ENCODE measurements at places on chromosomes 1 and 21.

DNA sequence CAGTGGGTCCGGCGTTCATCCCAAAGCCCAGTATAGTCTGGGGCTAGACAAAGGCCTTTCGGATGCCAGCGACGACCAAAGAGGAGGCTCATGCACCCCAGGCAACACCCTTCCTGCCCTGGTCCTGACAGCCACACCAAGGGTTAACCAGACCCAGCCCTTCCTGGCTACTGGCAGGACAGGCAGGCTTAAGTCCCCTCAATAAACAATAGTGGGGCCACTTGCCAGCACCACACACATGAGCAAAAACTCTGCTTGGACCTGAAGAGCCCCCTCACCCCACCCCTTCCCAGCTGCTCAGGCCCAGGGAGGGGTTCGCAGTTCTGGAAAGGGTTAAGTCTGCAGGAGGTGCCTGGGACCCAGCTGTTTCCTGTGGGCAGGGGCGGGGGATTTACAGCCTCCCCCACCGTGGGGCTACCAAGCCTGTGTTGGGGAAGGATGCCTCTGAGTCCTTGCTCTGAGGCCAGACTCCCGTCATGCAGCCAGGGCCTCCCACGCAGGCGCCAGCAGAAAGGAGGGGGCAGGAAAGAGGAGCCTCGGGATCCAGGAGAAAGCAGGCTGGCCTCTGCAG, 18.2 kb downstream of the PHLDA3 start:
- no peak for DNase-seq

DNA sequence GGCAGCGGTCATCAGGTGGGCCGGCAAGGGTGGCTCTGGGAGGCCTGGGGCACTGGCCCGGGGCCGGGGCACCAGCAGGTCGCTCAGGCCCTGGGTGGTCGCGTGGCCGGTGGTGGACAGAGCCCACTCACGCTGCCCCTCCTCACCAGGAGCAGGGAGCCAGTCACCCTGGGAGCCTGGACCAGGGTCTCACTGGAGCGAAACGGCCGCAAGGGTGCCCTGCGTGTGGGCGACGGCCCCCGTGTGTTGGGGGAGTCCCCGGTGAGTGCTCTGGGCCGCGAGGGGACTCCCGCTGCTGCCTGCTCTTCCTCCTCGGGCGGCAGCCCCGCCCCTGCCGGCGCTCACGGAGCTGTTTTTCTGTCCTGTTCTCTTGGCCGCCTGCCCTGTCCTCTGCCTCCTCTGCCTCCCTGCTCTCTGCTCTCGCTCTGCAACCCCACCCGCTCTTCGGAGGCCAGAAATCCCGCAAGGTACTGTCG, 23.5 kb downstream of the RNF223 start:
- DNase-seq, result no peak

DNA sequence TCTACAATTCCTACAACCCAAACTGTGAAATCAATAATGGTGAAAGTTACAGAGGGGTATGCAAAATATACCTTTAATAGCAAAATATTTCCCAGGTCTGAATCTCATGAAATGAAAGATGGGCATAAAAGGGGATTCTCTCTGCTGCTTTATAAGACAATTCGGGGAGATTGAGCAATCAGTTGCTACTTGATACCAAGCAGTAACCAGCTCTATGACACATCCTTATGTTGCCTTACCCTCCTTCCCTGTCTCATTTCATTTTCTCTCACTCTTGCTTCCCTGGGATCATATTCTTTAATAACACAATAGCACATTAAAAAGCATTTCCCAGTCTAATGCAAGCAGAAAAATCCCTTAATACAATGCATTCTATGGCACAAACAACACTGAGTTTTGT, 29.0 kb downstream of the ZSWIM5 start:
- no peak for DNase-seq

DNA sequence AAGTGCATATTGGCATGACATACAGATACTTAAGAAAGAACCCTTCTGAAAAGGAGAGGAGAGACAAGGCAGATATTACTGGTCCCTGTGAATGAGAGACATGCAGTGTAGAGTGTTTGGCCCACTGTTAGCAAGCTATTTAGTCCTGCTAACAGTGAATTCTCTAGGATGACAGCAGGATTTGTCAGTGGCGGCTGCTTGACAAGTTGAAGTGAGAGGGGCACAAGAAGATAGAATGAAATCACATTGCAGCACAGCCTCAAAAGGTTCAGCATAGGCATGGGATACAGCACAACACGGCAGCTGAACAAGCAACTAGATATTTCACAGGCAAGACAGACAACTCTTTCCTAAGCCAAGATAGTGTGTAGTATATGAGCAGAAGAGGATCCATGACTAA, 407.9 kb downstream of the PLA2G4A start:
- no peak for DNase-seq

DNA sequence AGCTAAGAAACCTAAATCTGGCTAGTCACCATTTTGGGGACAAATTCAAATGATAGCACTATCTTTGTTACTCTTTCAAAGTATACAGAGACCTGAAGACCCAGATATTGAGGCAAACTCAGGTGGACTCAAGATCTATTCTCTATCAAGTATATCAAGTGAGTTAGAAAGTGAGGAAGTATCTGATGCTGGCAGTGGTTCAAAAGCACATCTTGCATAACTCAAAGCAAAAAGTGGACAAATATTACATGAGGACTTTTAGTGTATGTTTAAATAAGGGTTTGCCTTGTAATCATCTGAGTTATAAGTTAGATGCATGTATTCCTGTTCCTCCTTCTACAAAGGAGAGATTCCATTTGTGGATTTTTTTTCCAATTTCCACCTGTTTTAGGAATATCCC, 338.4 kb downstream of the DISC1 start:
- no peak for DNase-seq

DNA sequence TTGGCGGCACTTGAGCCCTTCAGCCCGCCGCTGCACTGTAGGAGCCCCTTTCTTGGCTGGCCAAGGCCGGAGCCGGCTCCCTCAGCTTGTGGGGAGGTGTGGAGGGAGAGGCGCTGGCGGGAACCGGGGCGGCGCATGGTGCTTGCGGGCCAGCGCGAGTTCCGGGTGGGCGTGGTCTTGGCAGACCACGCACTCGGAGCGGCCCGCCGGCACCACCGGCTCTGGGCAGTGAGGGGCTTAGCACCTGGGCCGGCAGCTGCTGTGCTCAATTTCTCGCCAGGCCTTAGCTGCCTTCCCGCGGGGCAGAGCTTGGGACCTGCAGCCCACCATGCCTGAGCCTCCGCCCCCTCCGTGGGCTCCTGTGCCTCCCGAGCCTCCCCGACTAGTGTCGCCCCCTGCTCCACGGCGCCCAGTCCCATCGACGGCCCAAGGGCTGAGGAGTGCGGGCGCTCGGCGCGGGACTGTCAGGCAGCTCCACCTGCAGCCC, 673.7 kb upstream of the BRINP3 start:
- no peak for DNase-seq

DNA sequence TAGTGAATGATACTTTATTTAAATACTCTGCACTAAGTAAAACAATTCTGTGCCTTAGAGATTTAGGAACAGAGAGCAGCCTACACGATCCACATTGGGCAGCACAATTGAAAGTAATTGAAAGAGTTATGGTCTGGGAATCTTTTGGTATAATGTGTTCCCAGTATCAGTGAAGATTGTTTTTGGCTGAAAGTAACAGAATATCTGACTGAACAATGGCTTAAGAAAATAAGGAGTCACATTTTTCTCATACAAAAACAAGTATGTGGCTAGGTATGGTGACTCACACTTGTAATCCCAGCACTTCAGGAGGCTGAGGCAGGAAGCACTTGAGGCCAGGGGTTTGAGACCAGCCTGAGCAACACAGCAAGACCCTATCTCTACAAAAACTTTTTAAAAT, 306.2 kb downstream of the NFIA start:
- no peak for DNase-seq

GRCh38 chr1:205800427-205800826, 12.6 kb downstream of the SLC41A1 start:
- no peak for DNase-seq

DNA sequence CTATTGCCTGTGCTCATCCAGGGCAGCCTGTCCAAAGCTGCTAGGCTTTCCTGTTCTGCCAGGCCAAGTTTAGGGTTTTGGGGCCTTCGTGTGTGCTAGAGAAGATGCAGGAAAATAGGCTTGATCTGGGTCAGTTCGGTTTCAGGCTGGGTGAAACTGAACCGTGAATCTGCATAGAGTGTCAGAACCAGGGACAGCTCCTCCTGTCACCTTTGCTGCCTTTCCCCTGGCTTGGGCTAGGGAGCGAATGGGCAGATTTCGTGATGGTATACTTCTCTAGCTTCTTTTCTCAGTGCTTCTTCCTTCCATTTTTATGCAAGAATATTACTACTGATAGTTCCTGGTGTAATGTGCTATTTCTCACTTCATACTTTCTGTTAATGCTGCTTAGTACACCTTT, 6.0 kb upstream of the AGO1 start:
- no peak for DNase-seq

DNA sequence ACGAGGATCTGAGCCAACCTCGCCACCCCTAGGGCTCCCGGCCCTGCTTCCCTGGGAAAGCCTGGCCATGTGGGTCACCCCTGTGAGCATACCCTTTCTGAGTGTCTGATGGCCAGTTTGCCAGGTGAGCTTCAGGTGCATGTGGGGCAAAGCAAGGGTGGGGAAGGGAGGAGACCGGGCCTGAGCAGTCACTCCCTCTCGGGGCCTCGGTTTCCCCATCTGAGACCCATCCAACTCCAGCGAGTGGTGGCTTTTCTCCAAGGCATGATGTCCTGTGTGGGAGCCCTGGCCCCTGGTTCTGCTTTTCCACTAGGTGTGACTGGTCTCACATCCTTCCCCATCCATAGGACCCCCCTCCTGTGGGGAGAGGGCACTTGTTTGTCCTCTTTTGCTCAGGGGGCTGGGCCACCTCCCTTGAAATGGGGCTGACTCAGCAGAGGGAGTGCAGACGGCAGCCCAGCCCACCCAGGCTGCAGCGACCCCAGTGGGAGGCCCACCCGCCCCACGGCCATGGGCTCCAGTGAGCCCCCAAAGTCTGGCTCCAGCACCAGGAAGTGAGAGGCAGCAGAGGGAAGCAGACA, 1.7 kb upstream of the WNT9A start:
- DNase-seq, result no peak

GRCh38 chr21:31364253-31364945, 20.3 kb upstream of the TIAM1 start:
- no peak for DNase-seq

DNA sequence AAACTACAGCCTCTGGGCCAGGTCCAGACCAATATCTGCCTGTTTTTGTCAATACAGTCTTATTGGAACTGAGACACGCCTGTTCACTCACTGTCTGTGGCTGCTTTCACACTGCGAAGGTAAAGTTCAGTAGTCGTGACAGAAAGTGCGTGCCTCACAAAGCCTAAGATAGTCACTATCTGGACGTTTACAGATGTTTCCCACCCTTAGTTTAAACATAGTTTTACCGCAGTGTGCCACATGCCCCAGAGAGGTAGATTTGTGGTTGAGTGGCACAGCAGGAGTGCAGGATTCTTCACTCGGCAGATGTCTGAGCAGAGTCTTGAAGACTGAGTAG, 61.9 kb downstream of the NFASC start:
- no peak for DNase-seq

DNA sequence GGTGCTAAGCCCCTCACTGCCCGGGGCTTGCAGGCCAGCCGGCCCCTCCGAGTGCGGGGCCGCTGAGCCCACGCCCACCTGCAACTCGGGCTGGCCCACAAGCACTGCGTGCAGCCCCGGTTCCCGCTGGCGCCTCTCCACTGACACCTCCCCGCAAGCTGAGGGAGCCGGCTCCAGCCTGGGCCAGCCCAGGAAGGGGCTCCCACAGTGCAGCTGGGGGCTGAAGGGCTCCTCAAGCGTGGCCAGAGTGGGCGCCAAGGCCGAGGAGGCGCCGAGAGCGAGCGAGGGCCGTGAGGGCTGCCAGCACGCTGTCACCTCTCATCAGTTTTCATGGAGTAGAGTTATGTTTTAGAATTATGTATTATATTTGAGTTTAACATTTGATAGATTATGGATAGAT, 176.5 kb upstream of the FAM78B start:
- DNase-seq, result no peak

DNA sequence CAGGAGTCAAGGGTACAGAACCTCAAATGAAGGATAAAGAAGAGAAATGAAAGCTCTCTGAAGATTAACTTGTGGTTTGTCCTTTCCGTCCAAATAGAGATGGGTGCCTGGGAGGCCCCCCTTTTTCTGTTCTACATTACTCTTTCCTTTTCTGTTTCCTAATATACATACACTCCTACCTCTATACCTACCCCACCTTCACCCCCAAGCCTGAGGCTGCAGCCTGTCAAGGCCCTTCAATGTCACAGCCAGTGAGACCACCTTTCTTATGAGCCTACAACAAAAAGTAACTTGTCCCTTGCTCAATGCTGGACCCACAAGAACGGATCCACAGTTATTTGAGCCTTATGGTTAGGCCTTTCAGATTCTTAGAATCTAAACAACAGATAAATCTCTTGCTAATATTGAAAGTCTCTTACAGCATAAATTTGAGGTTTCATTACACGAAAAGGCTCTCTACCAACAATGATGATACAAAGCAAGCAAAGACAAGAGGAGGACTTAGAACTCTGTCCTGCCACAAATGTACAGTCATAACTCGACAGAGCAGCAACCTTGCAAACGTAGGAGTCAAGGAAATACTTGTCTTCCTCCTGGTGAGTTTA, 4.1 kb upstream of the TRAF3IP3 start:
- DNase-seq, result no peak

- DNase-seq, result no peak
Measured at GRCh38 chr1:60114745-60115318, 41.3 kb upstream of the C1orf87 start.

GRCh38 chr1:62207187-62207586, 12.5 kb downstream of the L1TD1 start:
- no peak for DNase-seq

DNA sequence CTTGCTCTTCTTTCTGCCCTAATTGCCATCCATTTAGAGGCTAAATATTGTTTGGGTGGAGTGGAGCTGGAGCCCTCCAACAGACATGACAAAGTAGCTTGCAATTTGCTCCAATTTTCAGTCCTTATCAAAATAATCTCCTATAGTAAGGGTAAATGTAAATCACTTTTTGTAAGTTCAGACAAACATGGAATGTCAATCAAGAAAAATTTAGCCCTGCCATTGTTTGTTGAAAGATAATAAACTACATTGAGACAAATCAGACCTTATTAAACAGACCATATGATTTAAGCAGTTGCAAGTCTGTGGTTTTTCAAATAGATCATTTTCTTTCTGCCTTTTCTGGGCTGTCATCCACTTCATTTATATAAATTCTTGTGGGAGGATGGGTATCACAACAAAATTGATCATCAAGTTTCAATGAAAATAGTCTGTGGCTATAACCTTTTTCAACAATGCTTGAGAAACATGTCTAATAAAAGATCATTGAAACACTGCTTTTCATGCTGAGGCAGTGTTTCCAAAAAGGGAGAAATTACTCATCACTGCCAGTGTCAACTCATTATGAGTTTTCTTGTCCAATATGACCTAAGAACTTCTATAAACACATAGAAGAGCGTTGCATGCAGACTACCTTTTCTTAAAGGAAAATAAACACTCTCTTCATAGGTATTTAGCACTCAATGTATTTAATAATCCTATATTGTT, 1152.0 kb upstream of the B3GALT2 start:
- DNase-seq, result no peak

GRCh38 chr1:85307987-85308832, 31.8 kb upstream of the BCL10 start:
- peak; percentile 42 for DNase-seq

All from NCI-H524 treated with DMSO at 0.1 percent for 48 hours (cell line).